ENCODE measurements at places on chromosomes 4 and X.

DNA sequence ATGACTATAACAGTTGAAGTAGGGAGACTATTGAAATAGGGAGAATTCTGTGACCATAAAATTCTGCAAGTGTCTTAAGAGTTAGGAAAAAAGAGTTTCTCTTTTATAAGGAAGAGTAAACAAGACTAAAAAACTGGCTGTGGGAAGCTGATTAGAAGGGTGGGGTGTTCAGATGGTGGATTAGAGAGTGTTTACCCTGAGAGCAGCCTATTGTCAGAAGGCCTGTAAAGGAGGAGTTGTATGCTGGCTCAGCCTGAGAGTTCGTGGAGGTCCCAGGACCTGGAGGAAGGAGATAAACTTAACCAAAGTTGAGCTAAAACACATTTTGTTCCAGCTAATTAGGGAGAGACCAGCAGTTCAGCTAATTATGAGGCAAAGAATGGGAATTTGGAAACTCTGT, 629.7 kb downstream of the PCDH7 start:
- no peak for DNase-seq

DNA sequence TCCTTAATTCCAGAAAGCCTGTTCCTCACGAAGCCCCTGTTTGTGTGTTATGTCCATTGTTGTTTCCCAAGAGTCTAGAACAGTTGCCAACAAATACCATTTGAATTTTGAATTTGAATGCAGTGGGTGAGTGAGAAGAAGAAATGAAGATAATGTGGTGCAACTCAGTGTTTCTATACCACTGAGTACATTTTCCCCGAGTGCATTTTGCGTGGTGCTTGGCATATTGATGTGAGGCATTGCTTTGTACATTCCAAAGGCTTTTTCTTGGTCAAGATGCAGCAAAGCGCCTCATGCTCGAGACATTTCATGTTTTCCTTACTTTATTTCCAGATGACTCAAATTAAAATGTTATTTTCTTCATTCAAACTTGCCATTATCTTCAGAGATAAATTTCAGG, 253.1 kb upstream of the RPS6KA3 start:
- DNase-seq: no peak

DNA sequence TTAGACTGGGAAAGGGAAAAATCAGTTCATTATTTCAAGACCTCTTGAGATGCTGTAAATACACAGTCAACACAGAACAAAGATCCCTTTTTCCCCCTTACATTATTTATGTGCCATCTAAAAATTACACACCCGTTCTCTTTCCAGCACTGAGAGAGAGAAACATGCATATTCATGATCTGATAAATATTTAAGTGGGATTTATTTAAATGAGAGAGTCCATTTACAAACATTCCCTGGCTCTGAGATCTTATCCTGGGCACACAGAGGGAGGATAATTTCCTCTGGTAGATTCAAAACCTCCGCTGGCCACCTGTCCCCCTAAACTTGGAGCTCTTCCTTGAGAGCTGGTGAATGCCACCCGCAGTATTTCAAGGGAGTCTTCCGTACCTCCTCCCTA, 88.6 kb downstream of the GRIA3 start:
- DNase-seq: no peak

- DNase-seq: peak; percentile 43
These were observed 32.6 kb upstream of the NKX6-1 start for GRCh38 chr4:84531689-84532088.

DNA sequence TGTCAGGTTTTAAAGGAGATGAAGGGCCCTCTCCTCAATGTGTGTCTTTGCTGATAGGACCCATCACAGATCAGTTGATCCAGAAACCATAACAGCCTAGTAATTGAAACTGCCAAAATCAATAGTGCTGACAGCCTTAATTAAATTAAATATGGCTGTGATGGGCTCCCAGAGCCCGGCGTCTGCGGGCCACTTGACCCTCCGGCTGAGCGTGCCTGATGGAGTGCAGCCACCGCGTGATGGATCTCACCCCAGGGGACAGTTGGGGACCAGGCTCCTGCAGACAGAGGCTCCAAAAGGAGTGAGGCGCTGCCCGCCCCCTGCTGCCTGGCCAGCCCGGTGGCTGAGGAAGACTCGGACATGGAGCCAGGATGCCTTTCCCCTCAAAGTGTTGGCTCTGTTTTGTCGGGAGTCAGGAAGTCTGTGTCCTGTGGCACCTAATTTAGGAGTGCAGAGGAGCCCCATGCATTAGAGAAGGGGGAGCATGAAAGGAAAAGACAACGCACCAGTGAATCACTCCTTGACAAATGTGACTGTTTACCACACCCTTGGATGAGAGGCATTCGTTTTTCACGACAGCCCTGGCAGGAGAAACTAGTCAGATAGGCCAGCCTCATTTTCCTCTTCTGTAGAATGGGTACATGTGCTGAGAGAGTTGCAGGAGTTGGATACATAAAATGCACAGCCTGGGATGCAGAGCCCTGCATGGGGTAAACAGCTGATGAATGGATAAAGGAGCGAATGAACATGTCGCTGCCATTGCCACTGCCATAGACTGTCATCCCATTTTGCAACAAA, 40.9 kb upstream of the MSX1 start:
- no peak for DNase-seq

DNA sequence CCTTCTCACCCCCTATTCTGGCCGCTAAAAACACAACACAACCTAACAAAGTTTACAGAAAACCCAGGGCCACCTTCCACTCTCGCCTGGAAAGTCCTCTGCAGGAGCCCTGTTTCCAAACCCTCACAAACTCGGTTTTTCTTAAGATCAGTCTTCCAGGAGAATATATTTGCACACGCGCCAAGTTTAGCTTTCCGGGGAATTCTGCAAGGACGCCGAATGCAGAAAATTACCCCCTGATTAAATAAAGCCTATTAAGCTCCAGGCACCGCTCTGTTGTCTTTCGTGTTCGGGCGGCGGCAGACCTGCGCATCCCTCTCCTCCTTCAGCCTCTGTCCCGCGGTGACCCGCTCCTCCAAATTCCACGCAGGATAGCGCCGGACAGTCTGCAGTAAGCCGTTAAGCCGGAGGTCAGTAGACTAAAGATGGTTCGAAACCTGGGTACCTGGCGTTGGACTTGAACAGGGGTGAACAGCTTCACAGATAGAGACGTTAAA, 5.0 kb downstream of the MSX1 start:
- no peak for DNase-seq

- DNase-seq: no peak
These were observed 5.2 kb downstream of the LDB2 start for GRCh38 chr4:16893141-16893651.

- DNase-seq: no peak
These were observed 6.8 kb upstream of the ALB start for GRCh38 chr4:73396993-73397972.

DNA sequence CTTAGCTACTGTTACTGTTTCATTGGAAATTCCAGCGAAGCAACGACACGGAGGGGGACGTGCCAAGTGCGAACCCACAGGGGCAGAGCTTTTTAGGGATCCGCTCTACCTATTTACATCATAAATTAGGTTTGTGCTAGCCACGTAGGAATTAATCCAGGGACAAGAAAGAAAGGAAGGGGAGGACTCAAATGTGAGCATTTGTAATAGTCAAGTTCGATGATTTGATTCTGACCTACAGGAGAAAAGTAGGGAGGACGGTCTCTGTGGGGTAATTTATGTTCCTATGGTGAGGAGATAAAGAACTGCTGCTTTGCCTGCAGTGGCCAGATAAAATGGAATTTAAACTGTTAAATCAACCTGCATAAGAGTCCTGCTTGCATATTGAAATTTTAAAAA, 1.7 kb downstream of the INTS6L start:
- no peak for DNase-seq

GRCh38 chr4:66169341-66169740, 499.1 kb upstream of the EPHA5 start:
- peak; percentile 52 for DNase-seq

GRCh38 chr4:138833974-138834373, 181.6 kb upstream of the NOCT start:
- no peak for DNase-seq

GRCh38 chrX:150408561-150408960, 45.4 kb downstream of the MAMLD1 start:
- DNase-seq: no peak

GRCh38 chr4:39970671-39971640, 6.8 kb downstream of the PDS5A start:
- peak; percentile 34 for DNase-seq

GRCh38 chr4:76801621-76802235, 96.2 kb downstream of the SOWAHB start:
- no peak for DNase-seq

GRCh38 chrX:115696039-115696438, 135.1 kb downstream of the PLS3 start:
- DNase-seq: no peak

DNA sequence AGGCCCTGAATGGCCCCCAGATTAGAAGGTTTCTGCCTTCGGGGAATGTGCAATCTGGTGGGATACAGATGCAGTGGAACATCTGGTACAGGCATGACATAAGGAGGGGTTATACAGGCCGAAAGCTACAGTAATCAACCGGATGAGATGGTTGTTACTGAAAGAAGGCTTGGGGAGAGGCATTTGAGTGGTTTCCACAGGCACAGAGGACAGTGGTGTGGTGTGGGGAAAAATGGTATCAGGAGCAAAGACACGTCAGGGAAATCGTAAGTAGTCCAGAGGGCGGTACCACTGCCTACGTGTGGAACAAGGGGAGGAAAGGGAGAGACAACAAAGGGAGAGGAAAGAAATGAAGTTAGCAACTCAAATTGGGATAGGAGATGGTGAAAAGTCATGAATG, 3.0 kb downstream of the PDLIM3 start:
- no peak for DNase-seq

DNA sequence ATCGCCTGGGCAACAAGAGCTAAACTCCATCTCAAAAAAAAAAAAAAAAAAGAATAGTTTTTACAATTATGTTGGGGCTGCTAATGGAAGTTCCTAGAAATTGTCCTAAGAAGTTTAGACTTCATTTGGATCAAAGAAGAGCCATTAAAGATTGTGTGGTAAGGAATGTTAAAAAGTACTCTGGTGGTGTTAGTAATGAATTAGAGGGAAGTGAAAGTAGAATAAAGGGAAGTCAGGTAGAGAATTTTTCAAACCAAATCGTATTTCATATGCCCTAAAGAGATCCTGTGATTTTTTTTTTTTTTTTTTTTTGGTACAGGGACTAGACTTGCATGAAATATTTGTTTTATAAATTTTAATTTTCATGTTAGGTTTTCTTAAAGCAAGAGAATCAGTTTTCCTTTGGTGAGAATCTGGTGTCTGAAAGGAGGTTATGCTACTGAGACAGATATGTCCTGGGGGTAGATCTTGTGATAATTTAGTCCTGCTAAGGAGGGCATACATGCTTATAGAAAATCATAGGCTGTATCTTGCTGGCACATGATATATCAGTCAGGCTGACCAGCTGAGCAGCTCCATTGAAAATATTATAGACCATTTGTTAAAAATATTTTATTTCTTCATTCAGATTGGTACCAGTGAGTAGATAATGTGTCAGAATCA, 10.7 kb downstream of the SEC24B start:
- no peak for DNase-seq

- no peak for DNase-seq
These were observed 8.1 kb upstream of the STPG2 start for GRCh38 chr4:98151145-98151924.

DNA sequence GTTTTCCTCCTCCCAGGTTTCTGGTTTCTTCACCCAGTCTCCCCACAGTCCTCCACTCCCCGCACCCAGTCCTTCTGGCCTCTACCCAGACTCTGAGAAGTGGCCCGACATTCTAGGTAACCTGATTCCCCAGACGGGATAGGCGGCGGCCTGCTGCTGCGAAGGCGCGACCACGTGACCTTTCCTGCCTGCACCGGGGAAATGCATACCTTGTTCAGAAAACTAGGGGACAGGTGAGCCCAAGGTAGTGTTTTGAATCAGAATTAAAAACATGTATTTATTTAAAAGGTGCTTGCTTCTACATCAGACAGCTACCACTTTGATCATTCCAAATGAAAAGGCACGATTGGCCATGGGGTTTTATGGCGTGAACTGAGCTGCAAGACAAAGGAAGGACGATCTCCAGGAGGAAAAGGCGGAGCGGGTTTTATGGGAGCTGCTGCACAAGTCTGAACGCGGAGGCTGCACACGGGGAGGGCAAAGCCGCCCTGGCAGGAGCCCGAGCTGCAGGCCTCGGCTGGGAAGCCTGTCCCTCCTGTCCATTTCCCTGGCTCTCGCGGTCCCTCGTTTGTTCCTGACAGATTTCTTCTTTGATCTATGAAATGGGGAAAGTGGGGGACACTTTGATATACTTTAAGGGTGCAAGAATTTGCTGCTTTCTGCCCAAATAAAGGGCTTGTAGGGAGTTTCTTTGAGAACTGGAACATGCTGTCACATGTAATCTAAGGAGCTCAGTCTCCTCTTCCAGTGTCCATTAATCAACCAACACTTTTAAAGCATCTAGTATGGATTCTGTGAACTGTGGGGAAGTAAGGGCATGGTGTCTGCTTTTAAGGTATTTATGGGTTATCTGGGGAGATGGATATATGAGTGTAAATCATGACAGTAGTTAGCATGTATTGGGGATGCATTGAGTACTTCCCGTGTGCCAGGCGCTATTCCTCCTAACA, 150.9 kb downstream of the SPRY1 start:
- no peak for DNase-seq

- no peak for DNase-seq
These were observed 47.6 kb downstream of the HTT start for GRCh38 chr4:3122081-3122563.

- no peak for DNase-seq
These were observed 39.6 kb downstream of the DKK2 start for GRCh38 chr4:106996490-106996889.

- DNase-seq: no peak
These were observed 67.8 kb downstream of the WFS1 start for GRCh38 chr4:6337331-6337935.

- no peak for DNase-seq
These were observed 1.4 kb downstream of the MAGED1 start for GRCh38 chrX:51894697-51895336.

GRCh38 chr4:184248216-184248615, 30.5 kb upstream of the ENPP6 start:
- DNase-seq: peak; percentile 53

GRCh38 chrX:57905141-57905540, 5.1 kb downstream of the ZXDA start:
- no peak for DNase-seq

DNA sequence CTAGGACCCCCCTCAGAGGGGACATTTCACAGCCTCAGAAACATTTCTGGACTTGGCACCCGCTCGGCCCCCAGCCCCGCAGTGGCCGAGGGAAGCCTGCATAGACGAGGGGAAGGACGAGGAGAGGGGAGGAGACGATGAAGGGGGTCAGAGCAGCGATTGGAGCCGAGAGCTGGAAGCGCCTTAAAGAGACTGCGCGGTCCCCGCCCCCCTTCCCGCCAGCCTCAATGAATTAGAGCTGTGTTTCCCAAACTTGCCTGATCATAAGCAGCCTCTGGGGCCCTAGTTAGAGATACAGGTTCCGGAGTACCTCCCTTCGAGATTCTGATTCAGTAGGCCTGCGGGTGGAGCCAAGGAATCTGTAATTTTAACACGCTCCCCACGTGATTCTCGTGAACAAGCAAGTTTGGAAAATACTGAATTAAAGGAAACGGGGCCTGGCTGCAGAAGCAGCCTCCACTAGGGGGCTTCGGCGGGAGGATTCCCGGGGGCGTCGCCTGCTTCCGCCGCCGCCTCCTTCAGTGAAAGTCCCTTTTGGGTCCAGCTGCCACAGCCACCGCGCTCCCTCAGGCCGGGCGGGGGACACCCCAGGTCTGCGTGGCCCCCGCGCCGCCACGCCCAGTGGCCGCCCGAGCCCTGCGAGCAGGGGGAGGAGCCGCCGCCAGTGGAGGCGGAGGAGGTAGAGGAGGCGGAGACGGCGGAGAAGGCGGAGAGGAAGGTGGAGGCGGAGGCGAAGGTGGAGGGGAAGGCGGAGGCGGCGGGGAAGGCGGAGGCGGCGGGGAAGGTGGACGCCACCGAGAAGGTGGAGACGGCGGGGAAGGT, at the start of gene USP27X:
USP27X (plus strand) TSS at position 651 of the 822 bp plus-strand sequence. CDS start 824 bp downstream, outside the sequence.
- DNase-seq: peak; percentile 68
